ENCODE measurements at places on chromosomes 16 and 17.

DNA sequence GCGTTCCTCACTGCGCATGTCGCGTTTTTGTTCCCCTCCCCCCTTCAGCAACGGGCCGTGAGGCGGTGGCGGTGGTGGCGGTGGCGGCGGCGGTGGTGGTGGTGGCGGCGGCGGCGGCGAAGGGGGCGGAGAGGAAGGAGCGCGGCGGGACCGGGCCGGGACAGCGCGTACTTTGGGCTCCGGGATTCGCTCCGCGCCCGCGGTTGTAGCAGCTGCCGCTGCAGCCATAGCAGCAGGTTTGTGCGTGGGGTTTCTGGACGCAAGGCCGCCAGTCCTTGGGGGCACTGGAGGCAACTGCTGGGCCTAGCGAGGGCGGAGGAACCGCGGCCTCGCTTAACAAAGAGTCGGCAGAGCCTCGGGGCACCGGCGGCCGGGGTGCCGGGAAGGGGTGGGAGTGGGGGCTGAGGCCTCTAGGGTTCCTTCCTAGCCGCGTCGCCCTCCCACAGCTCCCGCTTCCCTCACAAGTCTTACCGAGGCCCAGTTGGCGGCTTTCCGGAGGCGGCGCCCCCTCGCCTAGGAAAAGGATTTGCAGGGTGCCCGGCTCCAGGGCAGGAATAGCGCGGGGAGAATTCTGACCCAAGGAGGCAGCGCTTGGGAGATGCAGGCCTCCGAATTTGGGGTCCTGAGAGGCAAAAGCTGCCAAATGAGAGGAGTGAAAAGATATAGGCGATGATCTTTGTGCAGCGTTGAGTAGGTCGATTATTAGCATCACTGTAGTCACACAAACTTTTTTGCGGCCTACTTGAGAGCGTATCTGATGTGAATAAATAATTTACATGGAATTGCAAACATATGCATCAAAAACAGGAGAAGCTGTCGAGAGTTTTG, at the start of gene DDX42:
DDX42 (plus strand) TSS at position 30 of the 828 bp plus-strand sequence. CDS start 12,880 bp downstream, outside the sequence.
- peak; percentile 54 for DNase-seq

DNA sequence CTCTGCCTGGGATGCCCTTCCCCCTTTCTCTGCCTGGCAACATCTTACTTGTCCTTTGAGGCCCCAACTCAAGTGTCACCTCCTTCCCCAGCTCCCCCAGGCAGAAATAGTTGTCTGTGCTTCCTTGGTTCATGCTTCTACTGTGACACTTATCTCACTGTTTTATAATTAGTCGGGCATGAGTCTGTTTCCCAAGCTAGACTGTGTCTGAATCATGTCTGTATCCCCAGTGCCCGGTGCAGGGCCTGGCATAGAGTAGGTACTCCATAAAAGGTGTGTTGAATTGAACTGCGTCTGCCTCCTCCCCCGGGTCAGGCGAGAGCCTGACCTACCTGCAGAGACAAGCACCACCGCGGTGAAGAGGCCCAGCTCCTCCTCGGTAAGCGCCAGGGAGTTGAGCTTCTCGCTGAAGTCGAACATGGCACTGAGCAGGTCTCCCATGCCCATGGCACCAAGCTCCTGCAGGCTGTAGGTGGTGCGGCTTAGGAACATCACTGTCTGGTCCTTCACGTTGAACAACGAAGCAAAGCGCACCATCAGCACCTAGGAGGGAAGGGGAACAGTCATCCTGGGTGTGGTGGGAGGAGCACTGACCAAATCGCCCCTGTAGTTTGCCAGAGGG, 6.7 kb downstream of the NR1D1 start:
- DNase-seq = no peak

GRCh38 chr17:11704041-11704440, 105.8 kb downstream of the DNAH9 start:
- DNase-seq = no peak

DNA sequence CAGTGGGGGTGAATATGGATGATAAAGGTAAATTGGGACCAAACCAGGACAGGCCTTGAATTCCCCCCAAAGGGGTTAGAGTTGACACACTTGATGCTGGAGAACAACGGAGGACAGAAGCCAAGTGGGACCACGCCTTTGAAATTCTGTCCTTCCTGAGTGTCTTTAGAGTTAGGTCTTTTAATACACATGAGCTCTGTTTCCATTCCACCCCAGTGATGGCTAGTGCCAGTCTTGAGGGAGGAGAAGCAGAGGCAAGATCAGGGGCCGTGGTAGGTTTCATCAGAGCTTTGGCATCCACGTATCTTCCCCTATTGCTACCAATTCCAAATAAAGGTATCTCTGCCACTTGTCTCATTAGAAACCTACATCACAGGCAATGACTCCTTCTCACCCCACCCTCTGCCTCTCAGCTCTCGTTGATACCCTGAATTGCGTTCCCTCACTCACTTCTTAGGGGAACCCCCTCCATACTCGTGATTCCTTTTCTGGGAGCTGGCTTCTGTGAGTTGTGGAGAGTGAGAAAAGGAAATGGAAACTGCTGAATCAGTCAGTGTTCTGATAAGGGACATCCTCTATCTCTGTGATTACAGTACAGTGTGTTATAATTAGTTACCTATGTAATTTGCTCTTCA, 2.4 kb upstream of the CCL3L1 start:
- DNase-seq = no peak

- DNase-seq = no peak
Observed at GRCh38 chr17:19579867-19580565, 46.4 kb downstream of the SLC47A1 start.

DNA sequence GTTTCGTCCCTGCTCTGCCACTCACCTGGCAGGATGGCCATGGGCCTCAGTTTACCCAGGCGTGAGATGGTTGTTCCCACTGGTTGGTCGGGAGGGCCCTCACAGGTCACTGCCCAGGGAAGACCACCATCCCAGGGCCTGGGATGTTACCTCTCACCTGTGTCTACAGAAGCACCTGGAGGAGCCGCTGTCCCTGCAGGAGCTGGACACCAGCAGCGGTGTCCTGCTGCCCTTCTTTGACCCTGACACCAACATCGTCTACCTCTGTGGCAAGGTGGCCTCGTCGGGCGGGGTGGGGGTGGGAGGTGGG, 4.1 kb downstream of the CORO1A start:
- no peak for DNase-seq

DNA sequence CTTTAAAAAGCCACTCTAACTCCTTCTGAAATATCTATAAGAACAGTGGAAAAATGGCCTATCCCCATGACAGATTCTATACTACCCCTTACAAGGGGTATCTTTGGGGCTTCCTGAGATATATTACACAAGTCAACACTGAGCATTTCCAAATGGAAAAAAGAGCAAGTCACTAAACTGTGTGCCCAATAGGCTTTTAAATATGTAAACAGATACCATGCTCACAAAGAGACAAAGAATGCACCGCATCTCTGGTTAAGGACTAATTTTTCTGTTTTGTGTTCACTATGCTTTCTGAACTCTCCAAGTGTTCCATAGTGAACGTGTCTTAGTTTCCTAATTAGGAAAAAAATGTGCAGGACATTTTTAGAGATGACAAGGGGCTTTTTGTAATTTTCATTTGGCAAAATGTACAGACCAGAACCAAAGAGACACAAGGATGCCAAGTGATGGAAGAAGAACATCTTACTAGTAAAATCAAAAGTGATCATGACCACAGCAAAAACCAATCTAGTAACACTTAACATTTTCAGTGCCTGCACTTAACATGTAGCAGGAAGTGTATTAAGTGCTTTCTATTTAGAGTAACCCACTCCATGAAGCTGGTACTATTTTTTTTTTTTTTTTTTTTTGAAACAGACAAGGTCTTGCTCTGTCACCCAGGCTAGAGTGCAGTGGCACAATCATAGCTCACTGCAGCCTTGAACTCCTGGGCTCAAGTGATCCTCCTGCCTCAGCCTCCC, 21.5 kb downstream of the MYH11 start:
- no peak for DNase-seq

GRCh38 chr16:63462316-63462715, 1426.1 kb upstream of the CDH8 start:
- DNase-seq = no peak

DNA sequence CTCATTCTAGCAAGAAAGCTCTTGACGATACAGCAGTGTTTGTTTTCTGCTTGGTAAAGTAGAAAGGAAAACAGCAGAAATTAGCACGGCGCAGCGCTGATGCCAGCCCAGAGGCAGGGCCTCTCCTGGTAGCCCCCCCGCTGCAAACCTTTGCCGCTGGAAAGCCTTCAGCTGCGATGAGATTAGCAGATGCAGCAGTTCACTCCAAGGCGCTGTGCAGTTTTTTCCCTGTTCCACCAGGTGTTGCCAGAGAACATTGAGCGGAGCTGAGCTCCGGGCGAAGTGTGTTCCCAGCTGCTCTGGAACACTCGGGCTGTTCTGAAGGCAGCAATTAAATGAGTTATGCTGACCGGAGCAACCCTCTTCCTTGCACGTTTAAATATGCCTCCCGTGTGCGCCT, 72.5 kb downstream of the RBFOX1 start:
- DNase-seq = no peak

- peak; percentile 84 for DNase-seq
Observed at GRCh38 chr17:19370493-19370960, 7.8 kb upstream of the MAPK7 start.

DNA sequence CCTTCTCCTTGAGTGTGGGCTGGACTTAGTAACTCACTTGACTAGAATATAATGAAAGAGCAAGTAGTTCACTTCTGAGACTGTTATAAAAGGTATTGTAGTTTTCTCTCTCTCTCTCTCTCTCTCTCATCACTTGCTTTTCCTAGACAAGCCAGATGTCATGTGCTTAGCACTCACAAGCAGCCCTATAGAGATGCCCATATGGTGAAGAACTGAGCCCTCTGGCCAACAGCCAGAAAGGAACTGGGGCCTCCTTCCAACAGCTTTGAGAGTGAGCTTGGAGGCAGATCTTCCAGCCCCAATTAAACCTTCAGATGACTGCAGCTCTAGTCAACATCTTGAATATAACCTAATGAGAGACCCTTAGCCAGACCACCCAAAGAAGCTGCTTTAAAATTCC, 440.5 kb downstream of the GRIN2A start:
- DNase-seq = no peak
